Fibroblast of gingiva (primary cell): ENCODE measurements at places on chromosomes 12 and 14.

- peak; percentile 70 for DNase-seq
These were observed 235.2 kb downstream of the PCNX1 start for GRCh38 chr14:71142375-71143038.

DNA sequence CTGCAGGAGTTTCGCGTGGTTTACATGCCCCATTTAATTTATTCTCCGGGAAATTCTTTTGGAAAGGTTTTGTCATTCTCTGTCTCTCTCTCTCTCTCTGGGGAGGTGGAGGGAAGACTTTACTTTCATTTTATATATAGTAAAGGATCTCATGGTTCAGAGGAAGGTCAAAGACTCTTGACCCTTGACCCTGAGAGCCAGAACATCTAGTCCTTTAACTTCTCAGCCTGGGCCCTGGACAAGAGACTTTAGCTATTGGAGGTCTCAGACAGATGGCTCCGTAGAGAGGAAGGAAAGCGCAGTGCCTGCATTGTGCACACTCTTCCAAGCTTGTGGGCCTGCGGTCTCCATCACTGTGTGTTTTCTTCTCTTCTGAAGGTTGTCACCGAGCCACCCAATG, 43.7 kb downstream of the CCDC92 start:
- DNase-seq = no peak

GRCh38 chr14:105171004-105171673, 2.6 kb upstream of the JAG2 start:
- no peak for DNase-seq

- DNase-seq = no peak
These were observed 56.0 kb upstream of the BDKRB2 start for GRCh38 chr14:96148631-96149030.

- peak; percentile 48 for DNase-seq
These were observed 903 bp upstream of the NT5DC3 start for GRCh38 chr12:103841690-103842584.

- no peak for DNase-seq
These were observed 23.8 kb upstream of the TBC1D30 start for GRCh38 chr12:64800640-64801039.
